ENCODE measurements at places on chromosomes 5 and 9.

DNA sequence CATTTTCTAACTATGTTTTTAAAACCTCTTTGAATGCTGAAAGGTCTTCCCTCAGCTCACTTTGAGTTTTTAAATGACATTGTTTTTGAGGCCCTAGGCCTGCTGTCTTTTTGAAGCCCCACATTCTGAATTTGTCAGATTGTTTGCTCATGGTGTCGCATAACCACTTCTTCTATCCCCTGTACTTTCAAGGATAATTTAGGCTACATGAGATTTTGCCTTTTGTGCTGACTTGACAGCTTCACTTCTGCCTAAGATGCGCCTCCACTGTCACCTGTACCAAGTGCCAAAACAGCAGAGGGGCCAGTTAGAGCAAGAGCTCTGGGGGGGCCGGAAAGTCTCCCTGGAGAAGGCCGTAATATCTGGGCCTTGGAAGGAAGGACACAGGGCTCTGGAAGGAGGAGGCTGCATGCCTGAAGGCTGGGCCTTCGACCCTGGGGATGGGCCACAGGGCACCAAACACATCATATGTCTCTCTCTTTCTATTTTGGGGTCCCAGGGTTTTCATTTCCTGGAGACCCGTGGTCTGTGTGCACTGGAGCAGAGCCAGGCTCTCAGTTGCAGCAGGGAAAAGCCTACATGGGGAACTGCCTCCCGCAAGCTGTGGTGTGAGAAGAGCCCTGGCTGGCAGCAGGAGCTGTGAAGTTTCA, 49.1 kb downstream of the NDST1 start:
- no peak for DNase-seq

DNA sequence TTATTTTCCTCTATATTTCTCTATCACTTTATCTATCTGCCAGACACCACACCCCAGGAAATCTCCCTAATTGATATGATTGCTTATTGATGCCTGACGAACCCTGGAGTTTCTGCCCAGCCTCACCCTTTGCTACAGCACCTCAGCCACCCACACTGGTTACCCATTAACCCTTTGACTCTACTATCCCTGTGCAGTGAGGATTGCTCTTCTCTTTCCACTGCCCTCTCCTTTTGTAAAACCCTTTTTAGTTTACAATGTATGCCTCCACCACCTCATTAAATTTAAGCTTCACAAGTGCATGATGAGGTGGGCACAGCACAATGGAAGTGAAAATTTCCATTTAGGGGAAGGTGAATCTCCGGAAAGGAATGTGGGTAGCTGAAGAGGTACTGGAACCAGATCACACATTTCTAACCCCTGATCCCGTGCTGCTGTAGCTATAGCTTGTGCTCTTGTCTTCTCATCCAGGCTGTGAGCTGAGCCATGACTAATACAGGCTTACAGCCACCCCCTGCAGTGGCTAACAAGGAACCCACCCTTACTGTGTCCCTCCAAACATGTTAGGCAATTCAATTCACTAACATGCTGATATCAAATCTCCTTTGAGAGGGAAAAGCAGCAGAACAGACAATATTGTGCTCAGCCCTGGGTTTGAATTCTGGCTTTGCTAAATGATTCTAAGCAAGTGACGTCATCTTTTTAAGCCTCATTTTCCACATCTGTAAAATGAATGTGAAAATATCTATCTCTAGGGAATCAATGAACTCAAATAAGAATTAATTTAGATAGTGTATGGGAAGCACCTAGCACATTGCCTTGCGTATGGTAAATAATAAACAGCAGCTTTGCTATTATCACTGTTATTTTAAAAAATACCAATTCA, 186.9 kb upstream of the TRIM32 start:
- peak; percentile 87 for DNase-seq

GRCh38 chr5:124456249-124456648, 290.2 kb downstream of the ZNF608 start:
- DNase-seq: no peak

- DNase-seq: no peak
Measured at GRCh38 chr9:34125681-34126206, 754 bp downstream of the DCAF12 start.

DNA sequence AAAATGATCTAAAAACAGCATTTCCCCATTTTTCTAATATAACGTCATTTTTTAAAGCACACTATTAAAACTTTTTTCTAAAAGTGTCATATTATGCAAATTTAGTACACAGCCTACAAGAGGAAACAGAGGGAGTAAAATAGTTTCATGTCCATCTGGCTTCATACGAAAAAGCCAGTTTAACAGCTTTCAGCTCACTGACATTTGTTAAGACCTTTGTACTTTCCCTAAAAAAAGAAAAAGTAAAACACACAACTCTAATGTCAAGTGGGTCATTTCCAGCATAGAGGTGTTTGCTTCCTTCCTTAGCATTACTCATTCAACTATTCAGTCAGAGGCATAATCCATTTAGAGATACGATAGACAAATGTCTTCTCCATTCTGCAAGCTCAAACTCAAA, 49.4 kb downstream of the ABHD17B start:
- no peak for DNase-seq

- DNase-seq: no peak
Measured at GRCh38 chr9:93634311-93635185, 58.2 kb downstream of the PHF2 start.

DNA sequence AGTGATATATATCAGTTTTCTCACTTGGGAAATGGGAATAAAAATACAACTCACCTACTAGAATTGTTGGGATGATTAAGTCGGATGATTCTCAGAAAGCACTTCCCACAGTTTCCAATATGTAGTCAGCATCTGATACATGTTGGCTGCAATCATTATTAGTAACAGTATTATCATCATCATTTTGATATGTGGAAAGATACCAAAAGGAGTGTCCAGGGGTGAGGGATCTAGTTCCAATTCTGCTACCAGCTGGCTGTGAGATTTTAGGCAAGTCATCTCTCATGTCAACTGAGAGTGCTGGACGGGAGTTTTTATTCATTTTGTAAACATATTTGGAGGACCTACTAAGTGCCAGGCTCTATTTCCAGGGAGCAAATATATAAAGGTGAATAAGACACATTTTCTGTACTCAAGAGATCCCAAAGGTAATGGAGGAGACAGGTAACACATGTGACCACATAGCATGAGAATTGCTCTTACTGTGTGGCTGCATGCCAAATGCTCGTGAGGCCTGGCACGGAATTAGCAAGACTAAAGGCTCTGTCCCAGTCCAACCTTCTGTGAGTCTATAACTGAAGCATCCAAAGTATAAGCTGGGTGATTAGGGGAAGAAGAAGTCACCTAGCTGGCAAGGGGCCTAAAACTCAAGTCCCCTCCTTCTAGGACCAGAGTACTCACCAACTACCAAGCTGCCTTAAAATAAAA, 83.0 kb downstream of the GRIA1 start:
- DNase-seq: no peak

- no peak for DNase-seq
Measured at GRCh38 chr5:65478336-65478735, 3.4 kb downstream of the ADAMTS6 start.

- DNase-seq: no peak
Measured at GRCh38 chr5:180339583-180340183, 13.5 kb downstream of the GFPT2 start.

- no peak for DNase-seq
Measured at GRCh38 chr9:130713286-130713960, 19.8 kb downstream of the EXOSC2 start.

- DNase-seq: no peak
Measured at GRCh38 chr5:61020415-61020814, 75.4 kb downstream of the NDUFAF2 start.
